ENCODE measurements at places on chromosomes 11 and 22.
A peak's percentile ranks its signal among the peaks of the same experiment; 100 is the strongest.

DNA sequence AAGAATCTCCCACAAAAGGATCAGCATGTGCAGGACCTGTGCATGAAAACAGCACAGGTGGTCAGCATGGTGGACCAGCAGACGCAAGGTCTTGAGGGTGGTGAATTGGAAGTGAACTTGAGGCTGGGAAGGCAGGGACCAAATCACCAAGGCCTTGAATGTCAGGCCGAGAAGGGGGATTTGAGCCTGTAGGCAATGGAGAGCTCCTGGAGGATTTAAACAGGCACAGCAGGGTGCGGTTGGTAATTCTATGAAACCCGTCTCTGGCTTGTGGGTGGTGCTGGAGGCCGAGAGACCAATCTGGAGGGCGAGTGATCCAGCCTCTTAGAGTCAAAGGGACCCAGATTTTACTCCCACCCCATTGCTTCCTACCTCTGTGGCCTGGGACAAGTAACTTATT is 2.4 kb downstream of the TSKU start:
- no peak for DNase-seq

GRCh38 chr11:110812086-110812733 is 100.0 kb upstream of the ARHGAP20 start:
- DNase-seq = no peak

DNA sequence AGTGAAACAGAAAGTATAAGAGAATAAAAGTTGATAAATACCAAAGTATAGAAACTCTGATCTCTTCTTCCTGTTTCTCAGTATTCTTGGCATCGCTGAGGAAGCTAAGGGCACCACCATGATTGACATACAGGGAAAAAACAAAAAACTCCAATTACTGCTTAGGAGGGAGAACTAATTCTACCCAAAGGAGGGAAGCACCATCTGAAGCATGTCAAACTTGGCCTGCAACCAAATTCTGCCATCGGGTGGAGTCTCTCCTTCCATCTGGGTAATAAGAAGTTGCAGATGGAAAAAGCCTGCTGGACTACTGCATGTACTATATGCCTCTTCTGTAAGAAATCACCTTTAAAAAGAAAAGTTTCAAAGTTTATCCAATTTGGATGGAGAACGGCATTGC is 30.5 kb upstream of the PPP2R1B start:
- no peak for DNase-seq

DNA sequence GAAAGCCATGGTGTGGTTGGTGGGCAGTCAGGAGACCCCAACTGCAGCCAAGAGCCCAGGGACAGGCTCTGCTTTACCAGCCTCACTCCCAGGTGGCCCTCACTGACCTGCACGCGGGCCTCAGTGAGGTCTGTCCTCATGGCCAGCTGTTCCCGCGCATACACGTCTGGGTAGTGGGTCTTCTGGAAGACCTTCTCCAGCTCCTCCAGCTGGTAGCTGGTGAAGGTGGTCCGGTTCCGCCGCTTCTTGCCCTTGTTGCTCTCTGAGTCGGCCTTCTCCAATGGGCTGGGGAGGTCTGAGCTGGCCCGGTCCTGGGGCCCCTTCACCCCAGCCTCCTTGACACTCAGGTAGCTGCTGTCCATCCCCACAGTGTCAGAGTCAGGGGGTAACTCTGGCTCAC is 34.7 kb downstream of the ALX4 start:
- DNase-seq = no peak

DNA sequence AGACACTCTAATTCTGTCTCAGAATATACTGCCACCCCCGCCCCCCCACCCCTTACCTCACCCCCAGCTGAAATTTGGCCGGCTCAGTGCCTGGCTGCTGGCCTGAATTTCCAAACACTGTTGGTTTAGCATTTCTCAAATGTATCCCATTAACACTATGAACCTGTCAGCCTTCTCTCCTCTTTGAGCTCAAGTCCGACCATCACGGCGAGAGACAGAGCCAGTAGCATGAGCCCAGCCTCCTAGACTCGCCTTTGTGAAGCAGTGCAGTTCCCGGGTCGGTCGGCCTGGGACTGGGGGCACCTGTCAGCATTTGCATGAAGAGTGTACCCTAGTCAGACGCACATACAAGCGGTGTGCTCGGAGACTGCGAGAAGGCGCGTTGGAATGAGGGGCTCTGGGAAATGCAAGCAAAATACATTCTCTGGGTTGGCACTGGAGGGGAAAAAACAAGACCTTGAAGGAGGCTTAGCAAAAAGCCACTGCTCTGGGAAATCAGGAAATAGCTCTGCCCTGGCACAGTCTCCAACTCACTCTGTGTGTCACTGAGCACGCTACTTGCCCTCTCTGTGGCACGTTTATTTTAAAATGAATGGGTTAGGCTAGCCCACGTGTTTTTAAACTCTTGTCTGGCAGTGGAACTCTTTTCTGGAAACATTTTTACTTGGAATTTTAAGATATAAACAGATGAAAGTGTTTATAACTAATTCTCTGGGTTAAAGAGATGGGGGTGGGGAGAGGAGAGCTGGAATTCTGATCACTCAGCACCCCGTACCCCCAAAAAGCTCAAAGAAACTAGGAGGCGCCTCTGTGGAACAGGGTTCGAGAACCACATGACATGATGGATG is 108.3 kb downstream of the TIMP3 start:
- no peak for DNase-seq

GRCh38 chr11:106939157-106939556 is 79.1 kb downstream of the GUCY1A2 start:
- DNase-seq = no peak

GRCh38 chr11:71396548-71397123 is 51.6 kb downstream of the DHCR7 start:
- DNase-seq = no peak

- DNase-seq = no peak
These were observed 85.2 kb downstream of the CCDC34 start for GRCh38 chr11:27277843-27278242.

DNA sequence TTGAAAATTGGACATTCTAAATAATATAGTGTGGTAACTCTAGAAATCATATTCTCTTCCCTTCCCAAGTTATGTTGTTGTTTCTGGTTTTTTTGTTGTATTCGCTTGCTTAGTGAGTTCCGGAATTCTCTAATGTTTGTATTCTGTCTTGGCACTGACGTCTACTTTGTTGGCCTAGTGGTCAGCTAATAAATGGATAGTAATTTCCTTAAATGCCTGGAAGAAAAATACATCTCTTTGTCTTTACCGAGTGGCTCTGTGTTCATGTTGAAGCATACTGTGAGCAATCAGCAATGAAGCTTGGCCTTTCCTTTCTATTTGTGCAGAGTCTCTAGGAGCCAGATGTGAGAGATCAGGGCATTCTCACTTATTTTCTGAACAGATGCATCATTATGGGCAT is 1225.7 kb downstream of the JRKL start:
- DNase-seq = no peak

GRCh38 chr11:8192016-8192895 is 23.4 kb upstream of the RIC3 start:
- peak; percentile 21 for DNase-seq

DNA sequence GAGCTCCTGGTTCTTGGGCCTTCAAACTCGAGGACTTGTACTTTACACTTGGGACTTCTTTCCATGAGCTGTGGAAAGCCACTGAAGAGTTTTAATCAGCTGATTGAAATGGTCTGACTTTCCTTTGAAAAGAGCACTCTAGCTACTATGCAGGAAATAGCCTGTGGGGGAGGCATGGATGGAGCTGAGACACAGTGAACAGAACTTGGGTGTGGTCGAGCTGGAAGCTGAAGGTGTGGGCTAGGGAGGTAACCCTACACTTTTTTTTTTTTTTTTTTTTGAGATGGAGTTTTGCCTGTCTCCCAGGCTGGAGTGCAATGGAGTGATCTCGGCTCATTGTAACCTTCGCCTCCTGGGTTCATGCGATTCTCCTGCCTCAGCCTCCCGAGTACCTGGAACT is 17.5 kb upstream of the CAPRIN1 start:
- DNase-seq = no peak

Data from T-helper 9 cell (primary cell).